Esophagus squamous epithelium (tissue), 5 donors: ENCODE measurements at places on chromosomes 6 and 20.

DNA sequence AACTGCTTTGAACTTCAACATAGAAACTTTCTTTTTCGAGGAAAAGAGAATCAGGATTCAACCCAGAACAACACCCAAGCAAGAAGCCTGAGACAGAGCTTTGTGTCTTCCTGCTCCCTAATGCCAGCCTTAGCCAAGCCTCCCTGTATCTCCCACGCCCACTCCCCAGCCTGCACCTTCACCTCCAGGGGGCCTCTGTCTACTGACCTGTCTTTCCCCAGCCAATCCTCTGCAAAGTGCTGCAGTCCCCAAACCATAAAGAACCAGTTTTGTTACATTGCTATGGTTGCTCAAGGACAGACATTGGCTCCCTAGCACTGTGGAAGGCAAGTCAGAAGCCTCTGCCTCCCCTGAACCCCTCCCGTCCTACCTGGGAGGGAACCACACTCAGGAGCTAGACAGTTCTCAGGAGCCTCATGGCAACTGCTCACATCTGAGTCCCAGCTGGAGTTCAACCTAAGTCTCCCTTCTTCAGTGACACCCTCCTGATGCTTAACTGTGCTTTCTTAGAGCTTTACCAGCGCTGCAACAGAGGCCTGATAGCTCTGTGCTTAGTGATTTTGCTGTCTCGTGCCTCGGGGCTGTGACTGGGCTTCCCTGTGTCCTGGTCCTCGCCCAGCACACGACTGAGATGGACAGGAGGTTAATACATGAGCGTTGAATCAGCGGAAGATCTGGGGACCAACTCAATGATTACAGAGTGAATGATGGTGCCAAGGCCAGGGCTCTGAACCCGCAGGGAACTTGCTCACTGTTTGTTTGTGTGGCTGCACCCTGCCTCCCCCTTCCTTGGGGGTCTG, 101.5 kb upstream of the DUSP22 start:
- DNase-seq = no peak

- no peak for DNase-seq
Observed at GRCh38 chr20:49104365-49104648, 58.2 kb downstream of the CSE1L start.

- DNase-seq = no peak
Observed at GRCh38 chr6:145454006-145454405, 281.3 kb downstream of the EPM2A start.

GRCh38 chr20:17210983-17211382, 15.9 kb upstream of the PCSK2 start:
- no peak for DNase-seq

DNA sequence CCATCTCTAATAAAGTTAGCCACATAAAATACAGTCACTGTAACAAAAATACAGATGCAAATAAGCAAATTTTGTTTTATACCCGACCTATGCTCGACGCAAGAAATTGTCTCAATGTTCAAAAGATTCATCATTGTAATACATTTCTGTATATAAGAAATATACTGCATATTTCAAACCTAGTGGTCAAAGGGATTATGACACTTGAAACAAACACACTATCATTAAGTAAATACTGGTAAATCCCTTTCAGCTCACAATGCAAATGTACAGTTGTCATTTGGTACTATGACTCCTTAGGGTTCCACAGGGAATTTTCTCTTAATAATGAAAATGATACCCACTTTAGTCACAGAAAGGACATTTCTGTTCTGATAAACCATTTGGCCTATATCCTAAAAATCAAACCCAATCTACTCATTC, 2.2 kb downstream of the HIVEP2 start:
- DNase-seq = no peak

- no peak for DNase-seq
Observed at GRCh38 chr6:143112084-143112768, 51.5 kb downstream of the AIG1 start.

- DNase-seq = peak; percentile 18
Observed at GRCh38 chr20:32972181-32973076, 31.8 kb downstream of the SUN5 start.

GRCh38 chr6:56268266-56268665, 20.9 kb upstream of the COL21A1 start:
- no peak for DNase-seq

- no peak for DNase-seq
Observed at GRCh38 chr6:20328266-20328923, 73.3 kb upstream of the E2F3 start.

- DNase-seq = no peak
Observed at GRCh38 chr6:150250826-150251225, 108.0 kb downstream of the PPP1R14C start.

GRCh38 chr20:46934746-46935287, 40.2 kb downstream of the EYA2 start:
- DNase-seq = no peak

DNA sequence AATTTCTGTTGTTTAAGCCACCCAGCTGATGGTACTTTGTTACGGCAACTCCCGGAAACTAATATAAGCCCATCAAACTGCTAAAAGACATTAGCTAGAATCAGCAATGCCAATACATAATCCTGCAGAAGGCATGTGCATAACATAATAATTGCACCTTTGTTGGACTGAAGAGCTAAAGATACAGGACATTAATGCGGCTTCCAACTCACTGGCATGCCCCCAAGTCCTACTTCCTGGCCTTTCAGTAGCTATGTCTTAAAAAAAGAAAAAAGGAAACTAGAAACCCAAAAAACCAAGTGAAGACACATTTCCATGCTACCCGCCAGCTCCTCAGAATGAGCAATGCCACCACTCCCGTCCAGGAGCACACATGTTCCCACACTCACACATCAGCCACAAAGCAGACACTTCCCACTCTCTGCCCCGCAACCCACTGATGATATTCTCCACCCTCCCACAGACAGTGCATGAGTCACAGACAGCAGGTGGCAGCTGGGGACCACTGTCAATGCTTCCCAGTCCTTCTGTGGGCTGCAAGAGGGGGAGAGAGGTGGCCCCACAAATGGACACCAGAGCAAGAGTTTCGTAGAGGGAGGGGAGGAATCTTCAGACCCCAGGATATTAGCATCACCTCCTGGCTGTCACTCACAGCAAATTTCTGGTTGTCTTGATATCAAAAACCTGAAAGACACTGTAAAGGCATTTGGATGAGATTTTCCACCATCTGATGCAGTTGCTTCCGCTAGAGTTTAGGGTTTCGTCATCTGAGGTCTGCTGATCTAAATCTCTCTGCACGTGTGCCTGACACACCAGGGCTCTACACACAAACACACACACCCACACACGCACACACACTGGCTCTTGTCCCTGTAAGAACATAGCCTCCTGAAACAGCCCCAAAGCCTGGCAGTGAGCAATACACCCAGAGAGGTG, 32.8 kb downstream of the GFOD1 start:
- DNase-seq = no peak

- no peak for DNase-seq
Observed at GRCh38 chr6:142802124-142802523, 142.9 kb downstream of the HIVEP2 start.

DNA sequence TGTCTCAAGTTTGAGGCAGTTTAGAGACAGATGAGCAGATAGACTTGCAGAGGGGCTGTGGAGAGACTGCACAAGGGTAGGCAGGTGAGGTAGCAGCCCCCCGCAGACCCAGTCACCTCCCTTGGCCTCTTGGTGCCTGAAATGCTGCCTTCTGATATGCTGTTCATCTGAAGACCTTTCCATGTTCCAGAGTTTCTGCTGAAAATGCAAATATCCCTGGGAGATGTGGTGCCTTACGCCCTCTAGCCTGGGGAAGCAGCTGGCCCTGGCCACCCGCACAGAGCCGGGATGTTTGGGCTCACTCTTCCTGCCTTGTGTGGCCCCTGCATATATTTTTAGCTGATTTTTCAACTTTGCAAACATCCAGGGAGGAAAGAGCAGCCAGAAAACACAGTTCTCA, 51.4 kb downstream of the TMEM242 start:
- DNase-seq = no peak

GRCh38 chr20:362271-363254, 15.7 kb downstream of the NRSN2 start:
- DNase-seq = peak; percentile 16

DNA sequence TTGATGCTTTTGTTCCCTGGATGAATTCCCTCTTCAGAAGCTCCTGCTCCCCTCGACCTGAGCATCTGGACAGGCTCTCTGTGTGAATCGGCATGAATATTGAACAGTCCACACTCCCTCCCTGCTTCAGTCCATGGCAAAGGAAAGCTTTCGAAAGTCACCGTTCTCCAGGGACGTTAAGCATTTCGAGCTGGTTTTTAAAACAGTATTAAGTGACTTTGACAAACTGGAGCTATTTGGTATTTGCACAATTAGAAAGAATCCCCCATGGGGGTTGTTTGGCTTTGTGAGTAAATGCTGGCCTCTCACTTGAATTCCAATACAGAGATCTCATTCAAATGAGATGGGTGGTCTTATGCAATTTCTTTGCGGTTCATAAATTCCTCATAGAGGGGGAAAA, 85.3 kb upstream of the TIAM2 start:
- DNase-seq = no peak

DNA sequence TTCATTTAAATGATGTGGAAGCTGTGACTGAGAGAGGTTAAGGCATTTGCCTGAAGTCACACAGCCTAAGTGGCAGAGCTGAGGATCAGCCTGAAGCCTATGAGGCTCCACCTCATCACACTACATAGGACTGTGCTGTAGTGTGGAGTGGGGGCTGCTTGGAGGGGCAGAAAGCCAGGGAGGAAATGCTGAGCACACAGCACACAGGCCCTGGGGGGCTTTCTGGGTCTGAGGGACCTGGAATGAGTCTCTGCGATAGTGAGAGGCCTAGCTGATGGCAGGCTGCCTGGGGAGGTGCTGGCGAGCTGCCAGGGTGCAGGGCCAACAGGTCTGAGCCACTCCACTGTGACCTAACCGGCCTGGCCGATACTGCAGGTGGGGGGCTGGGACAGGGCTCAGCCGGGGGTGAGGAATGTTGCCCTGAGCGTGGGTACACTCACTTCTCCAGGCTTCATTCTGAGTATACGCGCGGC, 2.2 kb upstream of the ARHGAP40 start:
- DNase-seq = no peak

GRCh38 chr6:37256692-37257319, 766 bp upstream of the TBC1D22B start:
- no peak for DNase-seq

GRCh38 chr6:86685230-86685797, 252.0 kb upstream of the HTR1E start:
- no peak for DNase-seq

GRCh38 chr6:16130437-16130891, 1.6 kb downstream of the MYLIP start:
- no peak for DNase-seq

DNA sequence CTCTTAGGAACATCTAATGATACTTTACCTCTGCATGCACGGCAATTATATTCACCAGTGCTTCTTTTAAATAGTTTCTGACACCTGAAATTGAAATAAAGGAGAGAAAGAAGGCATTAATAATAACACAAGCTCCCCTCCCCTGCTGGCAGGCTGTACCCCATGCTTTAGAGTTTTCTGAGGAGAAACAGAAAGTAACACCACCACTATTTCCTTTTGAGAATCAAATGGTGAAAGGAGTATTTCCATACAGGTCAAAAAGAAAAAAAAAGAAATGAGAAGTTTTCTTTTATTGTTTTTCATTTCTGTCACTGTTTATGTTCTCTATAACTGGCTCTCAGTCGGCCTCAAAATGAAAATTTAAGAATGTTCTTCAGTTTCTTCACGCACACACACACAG, 108.1 kb downstream of the IRF4 start:
- DNase-seq = no peak

DNA sequence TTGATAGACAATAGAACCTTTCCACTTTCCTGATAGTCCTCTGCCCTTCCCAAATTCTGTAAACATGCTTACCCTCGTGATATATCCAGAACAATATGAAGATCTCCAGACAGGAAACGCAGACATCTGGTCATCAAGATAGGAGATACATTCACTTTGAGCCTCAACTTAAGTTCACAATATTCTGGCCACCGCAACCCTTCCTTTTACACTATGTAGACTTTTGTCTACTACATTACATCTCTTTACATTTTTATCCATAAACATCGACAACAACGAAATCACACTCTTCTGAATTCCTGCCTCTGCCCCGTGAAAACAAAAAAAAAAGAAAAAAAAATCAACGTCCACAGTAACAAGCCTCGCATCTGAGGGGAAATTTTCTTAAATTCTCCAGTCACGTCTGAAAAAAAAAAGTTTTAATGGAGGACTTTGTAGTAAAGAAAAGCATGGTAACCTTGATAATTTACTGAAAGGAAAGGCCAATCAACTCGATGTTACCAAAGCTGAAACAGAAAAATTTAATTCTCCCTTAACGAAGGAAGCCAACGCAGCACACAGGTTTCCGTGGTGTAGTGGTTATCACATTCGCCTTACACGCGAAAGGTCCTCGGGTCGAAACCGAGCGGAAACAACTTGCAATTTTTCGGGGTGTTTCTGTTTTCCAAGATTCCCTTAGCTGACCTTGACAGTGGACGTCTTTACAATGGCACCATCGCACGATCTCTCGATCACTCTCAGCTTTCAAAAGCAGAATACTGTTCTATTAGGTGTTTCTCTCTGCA, 21.8 kb downstream of the POM121L2 start:
- DNase-seq = no peak

DNA sequence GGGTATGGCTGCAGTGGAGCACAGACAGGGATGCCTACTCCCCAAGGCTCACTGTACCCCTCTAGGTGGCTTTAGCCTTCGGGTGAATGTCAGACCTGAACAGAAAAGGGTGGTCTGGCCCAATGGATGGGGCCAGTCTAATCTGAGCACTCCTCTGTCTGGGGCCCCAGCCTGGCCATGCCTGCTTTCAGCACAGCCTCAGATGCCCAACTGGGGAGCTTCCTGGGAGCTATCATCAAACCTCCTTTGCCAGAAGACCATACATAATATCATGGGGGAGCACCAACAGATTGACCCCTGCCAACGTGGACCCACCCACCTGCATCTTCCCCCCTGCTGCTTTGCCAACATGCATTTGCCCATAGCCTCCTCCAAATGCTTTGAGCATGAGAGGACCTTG, 454.1 kb upstream of the KHDRBS2 start:
- DNase-seq = no peak

- DNase-seq = no peak
Observed at GRCh38 chr6:166777096-166777630, 150.1 kb upstream of the RPS6KA2 start.

- no peak for DNase-seq
Observed at GRCh38 chr20:64139199-64140060, 24.8 kb upstream of the MYT1 start.

GRCh38 chr20:35893942-35894341, 60.4 kb downstream of the SCAND1 start:
- DNase-seq = no peak

- no peak for DNase-seq
Observed at GRCh38 chr20:9025643-9026042, 43.2 kb upstream of the PLCB4 start.

- no peak for DNase-seq
Observed at GRCh38 chr6:142413111-142413510, 111.3 kb downstream of the ADGRG6 start.
